ENCODE measurements at places on chromosomes 2 and 18.
A peak's percentile ranks its signal among the peaks of the same experiment; 100 is the strongest.

- no peak for DNase-seq
Observed at GRCh38 chr18:55307505-55307904, 280.5 kb downstream of the TCF4 start.

DNA sequence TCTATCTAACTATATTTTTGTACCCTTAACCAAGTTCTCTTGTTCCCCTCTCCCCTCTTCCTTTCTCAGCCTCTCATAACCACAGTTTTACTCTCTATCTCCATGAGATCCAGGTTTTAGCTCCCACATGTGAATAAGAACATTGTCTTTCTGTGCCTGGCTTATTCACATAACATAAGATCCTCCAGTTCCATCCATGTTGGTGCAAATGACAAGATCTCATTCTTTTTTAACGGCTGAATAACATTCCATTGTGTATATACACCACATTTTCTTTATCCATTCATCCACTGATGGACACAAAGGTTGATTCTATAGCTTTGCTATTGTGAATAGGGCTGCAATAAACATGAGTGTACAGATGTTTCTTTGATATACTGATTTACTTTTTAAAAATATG lies 83.9 kb upstream of the TMEM178A start:
- DNase-seq: no peak

DNA sequence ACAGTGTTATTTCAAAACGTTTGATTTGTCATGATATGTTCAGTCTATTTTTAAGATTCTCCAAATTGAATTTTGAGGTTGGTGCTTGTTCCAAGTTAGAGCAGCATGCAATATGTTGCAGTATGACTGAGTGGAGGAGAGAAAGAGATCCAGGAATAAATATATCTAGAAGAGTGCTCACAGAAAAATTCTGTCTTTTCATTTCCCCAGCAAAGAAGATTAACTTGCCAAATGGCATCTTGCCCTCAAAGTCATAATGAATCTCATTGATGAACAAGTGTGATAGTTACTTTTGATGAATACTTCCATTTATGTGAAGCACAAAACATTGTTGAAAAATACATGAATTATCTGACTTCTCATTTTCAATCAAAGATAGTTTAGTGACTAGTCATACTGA lies 95.9 kb downstream of the KCNJ3 start:
- DNase-seq: no peak

DNA sequence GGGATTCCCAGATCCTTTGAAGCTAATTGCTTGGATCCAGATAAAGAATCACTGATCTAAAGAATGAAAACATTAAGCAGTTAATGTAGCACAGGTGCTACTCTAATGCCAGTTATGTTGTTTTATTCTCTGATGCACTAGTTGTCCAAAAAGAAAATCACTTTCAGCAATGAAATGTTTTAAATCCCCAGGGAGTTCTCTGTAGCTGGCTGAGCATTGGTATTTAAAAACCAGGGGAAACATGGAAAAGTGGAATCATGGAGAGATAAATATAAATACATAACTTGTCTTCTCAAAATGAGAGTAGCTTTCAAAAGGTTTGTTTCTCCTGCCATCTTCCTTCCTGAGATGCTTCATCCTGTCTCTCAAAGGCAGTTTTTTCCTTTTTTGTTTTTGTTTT lies 37.7 kb downstream of the CD302 start:
- DNase-seq: no peak

- no peak for DNase-seq
Observed at GRCh38 chr2:313991-314390, 26.1 kb upstream of the ALKAL2 start.

GRCh38 chr2:181178823-181179412 lies 198.5 kb downstream of the UBE2E3 start:
- no peak for DNase-seq

GRCh38 chr2:163347982-163348856 lies 387.6 kb downstream of the FIGN start:
- peak; percentile 19 for DNase-seq

- no peak for DNase-seq
Observed at GRCh38 chr18:50154420-50154819, 40.5 kb downstream of the MYO5B start.

GRCh38 chr2:53787614-53788289 lies 908 bp downstream of the ERLEC1 start:
- DNase-seq: no peak

- DNase-seq: no peak
Observed at GRCh38 chr2:102657770-102658169, 38.4 kb downstream of the SLC9A2 start.

GRCh38 chr2:54611830-54612545 lies 111.5 kb upstream of the EML6 start:
- no peak for DNase-seq

DNA sequence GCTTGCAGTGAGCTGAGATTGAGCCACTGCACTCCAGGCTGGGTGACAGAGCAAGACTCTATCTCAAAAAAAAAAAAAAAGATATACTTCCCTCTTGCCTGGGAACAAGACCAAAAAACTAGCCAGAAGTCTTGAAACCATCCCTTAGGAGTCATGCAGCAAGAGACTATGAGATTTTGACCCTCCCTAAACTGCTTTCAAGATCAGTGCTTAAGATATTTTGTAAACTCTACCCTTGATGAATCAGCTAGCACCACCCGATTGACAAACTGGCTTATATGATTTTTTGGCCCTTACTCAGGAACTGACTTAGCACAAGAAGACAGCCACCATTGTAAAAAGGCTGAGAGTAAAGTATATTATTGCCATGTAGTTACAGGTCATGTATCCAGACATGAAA lies 3.8 kb downstream of the SULT1C3 start:
- DNase-seq: no peak

DNA sequence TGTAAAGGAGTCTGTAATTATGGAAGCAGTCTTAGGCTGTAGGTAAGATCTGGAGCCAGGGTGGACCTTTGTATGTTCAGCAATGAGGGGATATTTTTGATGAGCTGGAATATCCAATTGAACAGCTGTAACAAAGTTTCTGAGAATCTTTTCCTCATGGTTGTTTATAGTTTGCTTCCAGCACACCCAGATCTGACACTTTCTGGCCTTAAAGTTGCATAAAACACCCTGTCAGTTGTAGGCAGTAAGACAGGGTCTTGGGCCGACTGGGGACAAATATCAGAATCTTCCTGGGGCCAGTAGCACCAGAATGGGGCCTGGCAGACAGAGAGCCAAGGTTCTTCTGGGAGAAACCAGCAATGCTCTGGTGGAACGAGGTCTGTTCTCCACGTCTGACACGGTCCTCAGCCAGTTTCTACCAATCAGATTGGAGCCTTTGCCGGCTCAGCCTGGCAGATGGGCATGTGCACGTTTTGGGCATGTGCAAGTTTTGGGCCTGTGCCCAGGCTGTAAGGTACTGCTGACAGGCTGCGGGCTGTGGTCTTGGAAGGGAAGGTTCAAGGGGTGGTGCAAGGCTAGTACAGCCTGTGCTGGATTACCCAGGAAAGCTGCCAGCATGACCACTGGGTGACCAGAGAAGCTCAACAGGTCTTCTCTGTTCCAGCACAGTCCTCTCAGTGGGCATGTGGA lies 89.8 kb downstream of the PRKCE start:
- DNase-seq: no peak

DNA sequence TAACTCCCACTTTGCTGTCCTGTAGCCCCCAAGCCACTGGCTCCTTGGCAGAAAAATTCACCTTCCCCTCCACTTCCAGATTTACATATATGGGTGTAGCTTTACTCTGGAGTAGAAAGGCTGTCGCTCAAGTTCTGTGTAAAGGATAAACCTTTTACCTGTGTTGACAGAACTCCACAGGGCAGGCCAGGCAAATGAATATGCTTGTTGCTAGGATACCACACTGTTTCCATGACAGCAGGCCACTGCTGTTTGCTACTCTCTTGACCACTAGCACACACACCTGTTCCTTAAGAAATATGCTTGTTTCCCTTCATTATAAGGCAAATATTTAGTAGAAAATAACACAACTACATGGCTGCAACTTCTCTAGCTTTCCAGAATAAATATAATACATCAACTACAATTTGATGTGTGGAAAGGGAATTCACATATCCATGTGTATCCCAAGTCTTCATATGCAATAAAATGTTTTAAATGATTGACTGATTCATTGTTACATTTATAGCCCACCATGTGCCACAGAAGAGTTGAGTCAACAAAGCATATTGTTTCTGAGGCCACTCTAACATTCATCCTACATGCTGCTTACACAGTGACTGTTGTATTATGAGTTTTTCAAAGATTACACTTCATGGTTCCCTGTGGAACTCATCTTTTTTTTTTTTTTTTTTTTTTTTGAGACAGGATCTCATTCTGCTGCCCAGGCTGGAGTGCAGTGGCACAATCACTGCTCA lies 56.2 kb upstream of the ROCK1 start:
- no peak for DNase-seq

- DNase-seq: no peak
Observed at GRCh38 chr2:113179446-113180045, 5.8 kb downstream of the PSD4 start.

GRCh38 chr2:133760376-133760775 lies 192.1 kb upstream of the NCKAP5 start:
- DNase-seq: no peak

DNA sequence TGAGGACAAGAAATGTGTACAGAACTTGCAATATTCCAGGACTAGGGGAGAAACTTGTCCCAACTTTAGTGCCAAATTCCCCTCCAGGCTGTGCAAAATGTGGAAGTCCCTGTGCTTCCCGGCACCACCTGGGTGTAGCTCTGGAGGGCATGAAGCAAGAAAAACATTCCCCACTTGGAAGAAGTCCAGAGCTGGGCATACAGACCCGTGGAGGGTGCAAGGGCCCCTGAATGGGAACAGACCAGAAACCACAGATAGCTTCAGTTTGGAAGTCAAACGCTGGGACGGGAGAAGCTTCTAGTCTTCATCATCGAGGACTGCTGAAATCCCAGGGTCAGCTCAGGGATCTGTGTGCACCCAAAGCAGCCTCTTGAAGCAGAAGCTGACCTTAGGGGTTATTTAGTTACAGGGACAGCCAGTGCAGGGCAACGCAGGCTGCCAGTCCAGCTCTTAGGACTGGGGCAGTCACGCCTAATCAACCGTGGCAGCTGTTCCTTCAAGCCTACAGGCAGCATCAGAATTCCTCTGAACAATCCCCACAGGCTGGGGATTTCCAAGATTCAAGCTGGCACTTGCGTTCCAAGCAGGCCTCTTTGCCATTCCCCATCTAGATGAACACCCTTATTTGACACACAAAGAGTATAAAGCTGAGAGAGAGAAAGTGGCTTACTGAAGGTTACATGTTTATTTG lies 269.4 kb downstream of the LOXHD1 start:
- DNase-seq: no peak
